NCI-H446 treated with DMSO at 0.1 percent for 48 hours (cell line): ENCODE measurements at places on chromosomes 6 and 20.
A peak's percentile ranks its signal among the peaks of the same experiment; 100 is the strongest.

GRCh38 chr6:128131036-128131435 is 230.2 kb upstream of the THEMIS start:
- no peak for DNase-seq

DNA sequence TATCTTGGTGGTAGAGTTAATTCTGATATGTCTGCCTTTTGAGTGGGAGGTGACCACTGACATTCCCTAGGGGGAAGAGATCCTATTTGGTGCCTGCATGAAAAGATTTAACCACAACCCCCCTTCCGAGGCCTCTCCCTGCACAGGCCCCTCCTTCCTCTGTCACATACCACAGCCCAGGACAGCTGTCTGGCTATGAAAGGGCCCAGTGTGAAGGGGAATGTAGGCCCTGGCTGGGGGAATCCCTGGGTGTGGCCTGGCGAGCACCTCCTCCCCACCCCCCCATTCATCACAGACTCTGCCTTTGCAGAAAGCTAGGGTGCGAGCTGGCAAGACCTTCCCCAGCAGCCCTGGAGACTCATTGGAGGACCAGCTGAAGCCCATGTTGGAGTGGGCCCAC is 27.4 kb upstream of the MAPRE1 start:
- no peak for DNase-seq

GRCh38 chr6:151276112-151276740 is 36.5 kb downstream of the AKAP12 start:
- DNase-seq, result no peak

DNA sequence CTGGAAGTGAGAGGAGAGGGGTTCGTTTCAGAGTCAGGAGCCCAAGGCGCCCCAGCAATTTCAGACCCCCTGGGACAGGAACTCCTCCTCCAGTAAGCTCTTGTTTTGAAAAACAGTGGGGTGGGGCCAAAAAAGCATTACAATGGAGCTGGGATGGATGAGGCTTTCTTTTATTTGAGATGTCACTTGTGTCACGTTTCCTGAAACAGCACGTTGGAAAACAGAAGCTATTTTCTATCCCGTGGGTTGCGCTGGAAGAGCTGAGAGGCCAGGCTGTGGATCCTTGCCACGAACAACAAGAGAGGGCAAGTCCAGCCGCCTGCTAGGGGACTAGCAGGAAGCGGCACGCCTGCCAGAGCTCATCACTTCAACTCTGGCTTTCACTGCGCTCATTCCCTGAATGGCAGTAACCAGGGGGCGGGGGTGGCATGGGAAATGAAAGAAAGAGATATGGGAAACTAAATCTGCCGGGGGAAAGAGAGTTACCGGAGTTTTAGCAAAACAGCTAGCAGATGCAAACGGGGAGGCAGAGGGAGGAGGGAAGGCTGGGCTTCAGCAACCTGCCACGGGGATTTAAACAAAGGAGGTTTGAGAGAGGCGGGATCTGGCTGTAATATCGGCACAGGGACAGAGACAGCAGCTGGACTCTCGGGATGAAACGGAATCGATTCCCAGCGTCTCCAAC is 34.6 kb downstream of the GCNT2 start:
- DNase-seq, result peak; percentile 76

DNA sequence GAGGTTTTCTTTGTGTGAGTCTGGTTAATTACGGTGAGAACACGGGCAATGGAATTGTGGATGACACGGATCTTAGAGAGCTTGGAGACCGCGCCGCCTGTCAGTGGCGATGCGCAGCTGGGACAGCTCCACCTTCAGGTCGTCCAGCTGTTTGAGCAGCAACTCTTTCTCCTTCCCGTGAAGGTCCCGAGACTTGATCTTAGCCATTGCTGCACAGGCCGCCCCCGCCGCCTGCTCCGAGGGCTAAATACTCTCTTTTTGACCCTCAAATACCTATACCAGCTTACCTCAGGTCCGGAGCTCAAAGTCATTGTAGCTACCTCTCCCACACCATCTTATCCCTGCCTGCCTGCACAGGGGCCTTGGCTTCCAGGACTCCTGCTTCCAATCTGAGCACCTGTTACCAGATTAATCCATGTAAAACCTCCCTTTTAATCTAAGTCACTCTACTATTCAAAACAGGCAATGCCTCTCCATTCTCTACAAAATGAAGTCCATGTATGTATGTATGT is 100.2 kb downstream of the PREP start:
- no peak for DNase-seq

DNA sequence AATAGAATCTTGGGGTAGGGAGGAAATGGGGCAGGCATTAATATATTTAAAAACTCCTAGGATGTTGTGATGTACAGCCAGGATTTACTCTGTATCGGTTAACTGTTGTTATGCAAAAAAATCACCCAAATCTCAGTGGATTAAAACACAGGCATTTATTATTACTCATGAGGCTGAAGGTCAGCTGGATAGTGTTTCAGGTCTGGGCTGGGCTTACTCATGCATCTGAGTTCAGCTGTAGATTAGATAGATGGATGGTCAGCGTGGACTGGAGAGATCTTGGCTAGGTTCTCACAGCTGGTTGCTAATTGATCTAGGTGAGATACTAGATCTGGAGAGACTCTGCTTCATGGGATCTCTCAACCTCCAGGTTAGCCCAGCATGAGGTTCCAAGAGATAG is 131.4 kb downstream of the BTBD3 start:
- DNase-seq, result no peak

- DNase-seq, result no peak
Observed at GRCh38 chr6:26420688-26421171, 18.7 kb downstream of the BTN3A1 start.

DNA sequence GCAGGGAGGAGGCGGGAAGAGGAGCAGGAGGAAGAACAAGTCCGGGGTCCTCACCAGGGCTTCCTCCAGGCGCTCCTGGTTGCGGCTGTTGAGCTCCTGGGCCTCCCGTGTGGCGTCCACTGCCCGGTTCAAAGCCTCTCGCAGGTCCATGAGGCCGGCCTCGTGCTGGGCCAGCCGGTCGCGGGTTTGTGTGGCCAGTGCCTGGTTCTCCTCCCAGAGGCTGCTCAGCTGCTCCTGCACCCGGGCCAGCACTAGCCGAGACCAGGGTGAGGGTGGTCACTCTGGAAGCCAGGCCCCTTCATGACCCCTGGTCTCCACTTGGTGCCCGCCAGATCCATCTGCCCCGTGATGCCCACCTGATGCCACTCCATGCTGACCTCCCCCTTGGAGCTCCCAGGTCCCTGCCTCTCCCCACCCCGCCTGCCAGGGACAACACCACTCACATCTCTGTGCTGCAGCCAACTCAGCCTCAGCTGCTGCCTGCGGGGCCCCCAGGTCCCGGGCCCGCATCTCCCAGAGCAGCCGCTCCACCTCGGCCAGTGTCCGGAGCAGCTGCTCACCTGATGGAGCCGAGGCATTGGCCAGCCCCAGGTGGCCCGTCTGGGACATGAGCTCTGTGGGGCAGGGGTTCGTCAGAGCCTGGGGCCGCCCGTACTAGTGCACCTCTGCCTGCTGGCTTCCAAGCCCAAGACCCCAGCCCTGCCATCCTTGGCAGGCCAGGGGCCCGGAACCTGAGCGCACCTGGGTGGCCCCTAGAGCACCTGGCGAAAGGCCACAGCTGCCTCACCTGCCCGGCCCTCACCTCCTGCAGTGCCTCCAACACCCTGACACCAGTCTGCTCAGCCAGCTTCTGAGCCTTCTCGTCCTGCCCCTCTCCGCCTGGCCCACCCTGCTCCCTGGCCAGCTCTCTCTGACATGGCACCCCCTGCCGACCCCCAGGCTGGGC is 15.9 kb downstream of the ADRM1 start:
- DNase-seq, result no peak

DNA sequence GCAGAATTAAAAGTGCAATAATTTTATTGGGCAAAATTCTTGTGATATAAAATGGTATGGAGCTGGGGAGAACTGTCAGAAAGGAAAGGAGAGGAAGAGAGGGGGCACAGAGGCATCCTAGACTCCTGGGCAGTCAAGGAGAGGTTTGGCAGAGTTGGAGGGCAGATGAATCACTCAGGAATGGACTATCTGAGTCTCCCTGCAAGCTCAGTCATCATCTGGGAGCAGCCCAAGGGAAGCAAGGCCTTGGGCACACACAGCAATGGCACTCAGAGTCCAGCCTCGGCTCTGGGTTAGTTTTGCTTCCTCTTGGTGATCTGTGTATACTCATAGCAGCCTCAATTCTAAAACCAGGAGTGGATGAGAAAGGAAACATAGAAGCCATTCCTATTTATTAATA is 67.2 kb downstream of the SLC22A1 start:
- DNase-seq, result no peak

DNA sequence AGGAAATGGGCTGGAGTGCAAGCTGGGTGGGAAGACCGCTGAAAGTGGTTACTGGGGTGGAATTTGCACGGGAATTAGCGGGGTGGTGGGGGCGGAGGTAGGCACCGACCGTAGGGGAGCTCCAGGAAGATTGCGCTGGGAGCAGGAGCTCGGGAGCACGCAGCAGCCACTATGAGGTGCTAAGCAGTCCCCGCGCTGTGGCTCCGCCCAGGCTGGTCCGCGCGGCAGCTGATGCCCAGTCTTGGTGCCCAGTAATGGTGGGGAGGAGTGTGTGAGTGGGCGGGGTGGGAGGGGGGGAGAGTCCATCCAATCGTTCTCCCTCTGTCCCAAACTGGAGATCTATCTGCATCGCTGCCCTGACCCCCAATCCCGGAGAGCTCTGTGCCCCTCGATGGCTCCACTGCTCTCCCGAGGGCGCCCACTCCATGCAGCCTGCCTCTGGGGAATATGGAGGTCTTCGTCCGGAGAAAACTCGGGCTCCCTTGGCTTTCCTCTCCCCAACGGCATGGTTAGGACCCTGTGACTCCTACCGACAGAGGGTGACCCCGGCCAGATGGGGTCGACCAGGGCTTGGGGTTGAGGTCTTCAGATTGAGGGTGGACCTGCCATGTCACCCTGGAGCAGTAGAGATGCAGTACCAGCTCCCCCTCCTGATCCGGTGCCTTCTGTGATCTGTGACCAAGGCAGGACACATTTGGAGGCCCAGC is 5.3 kb downstream of the TP53TG5 start:
- no peak for DNase-seq

GRCh38 chr6:80163754-80164187 is 57.3 kb downstream of the BCKDHB start:
- DNase-seq, result no peak

DNA sequence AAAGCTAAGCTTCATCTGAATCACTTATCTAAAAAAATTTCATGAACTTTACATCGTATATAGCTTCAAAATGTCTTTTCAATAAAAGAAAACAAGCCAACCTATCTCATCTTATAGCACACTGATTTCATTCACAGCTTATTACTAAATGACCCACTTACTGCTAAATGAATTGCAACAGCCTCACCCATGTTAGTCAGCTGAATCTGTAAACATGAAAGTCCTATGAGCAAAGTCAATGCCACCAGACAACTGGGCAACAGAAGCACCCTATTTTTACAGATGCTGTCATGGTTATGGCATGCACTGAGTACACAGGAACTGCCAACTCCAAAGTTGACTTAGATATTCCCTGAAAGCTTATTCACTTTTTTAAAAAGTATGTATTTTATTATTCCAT is 41.2 kb upstream of the DST start:
- peak; percentile 29 for DNase-seq

GRCh38 chr6:7106215-7106751 is 1.5 kb upstream of the RREB1 start:
- no peak for DNase-seq

- DNase-seq, result no peak
Observed at GRCh38 chr6:156557251-156557910, 219.8 kb upstream of the ARID1B start.

DNA sequence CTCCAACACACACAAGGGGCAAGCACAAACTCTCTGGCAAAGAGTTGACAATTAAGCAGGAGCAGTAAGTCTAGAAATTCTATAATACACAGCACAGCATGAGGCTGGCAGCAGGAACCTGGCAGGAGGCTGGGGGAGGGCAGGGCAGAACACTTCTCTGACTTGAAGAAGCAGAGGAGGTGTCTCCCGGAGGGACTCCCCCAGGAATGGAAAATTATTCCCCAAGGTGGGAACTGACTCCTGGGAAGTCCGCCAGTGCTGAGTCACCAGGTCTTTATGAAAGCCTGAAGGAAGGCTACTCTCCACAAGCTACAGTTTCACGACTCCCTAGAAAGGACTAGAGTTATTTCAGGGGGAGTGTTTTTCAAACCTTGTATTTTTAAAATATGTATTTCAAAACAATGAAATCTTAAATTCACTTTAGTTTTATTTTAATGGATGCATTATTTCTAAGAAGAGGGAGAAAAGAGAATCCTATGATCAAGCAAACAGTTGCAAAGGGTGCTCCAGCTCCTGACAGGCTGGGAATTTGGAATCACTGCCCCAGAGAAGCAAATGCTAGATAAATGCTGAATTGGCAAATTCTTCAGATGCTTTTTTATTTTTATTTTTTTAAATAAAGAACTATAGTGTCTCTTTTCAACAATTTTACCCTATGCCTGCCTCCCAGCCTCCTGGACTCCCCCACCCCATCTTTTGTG is 192.8 kb downstream of the LY86 start:
- DNase-seq, result peak; percentile 61

DNA sequence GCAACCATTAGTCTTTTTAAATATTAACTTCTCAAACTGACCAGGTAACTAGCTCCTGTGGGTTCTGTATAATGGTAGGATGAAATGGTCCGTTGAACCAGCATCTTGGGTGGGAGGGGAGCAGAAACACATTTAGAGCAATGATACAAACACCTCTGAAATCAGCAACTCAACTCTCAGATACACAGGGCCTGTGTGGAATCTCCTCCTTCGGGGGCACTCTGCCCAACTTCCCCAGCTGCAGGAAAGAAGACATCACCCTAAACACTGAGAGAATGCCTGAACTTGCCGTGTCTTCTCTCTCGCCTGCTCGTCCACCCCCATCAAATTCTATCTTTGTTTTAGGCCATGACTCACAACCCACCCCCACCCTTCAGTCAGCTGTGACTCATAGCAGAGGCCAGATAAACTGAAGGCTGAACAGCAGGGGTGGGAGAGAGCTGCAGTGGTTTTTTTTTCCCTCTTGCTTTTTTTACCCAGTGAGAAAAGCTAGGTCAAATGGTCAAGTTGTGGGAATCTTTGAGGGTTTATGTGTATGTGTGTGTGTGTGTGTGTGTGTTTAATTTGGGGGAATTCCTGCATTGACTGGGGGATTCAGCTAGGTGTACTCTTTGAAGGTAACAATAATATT is 593.4 kb upstream of the JAG1 start:
- peak; percentile 54 for DNase-seq

- DNase-seq, result no peak
Observed at GRCh38 chr6:45092135-45092534, 236.0 kb upstream of the RUNX2 start.

DNA sequence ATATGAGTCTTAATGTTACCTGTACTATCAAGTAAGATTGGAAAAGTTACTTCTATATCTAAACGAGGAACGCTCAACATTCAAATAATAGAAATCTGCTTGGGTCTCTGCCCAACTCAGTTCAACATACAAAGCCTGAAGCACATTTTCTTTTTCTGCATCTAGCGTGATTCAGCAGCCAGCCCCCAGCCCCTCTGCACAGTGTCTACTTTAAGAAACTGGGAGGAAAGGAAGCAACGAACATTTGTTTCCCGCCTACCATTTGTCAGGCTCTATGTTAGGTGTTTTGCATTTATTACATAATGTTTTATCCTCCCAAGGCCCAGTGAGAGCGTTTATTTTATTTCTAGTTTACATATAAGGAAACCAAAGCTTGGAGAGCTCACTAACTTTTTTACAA is 17.3 kb downstream of the PHACTR1 start:
- DNase-seq, result peak; percentile 7

- DNase-seq, result no peak
Observed at GRCh38 chr6:35209081-35209480, 4.7 kb upstream of the SCUBE3 start.
